ENCODE measurements at places on chromosomes 12 and 14.

- DNase-seq: no peak
Measured at GRCh38 chr14:103943673-103944072, 1.3 kb upstream of the RD3L start.

DNA sequence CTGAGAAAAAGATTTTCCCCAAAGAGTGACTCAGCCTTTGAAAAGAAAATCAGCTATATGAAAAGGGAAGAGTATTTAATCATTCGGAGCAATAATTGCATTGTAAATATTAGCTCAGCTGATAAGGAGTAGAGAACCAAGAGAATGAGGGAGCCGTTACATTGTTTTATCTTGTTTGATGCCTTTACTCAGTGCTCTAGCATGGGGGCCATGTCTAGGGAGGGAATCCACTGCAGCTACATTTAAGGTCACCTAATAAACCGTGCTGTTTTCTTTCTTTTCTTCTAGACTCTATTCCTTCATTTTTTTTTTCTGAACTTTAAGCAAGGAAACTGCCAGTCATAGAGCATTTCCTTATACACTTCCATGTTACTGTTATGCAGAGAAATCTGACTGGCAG, 447.0 kb downstream of the DIO2 start:
- no peak for DNase-seq

DNA sequence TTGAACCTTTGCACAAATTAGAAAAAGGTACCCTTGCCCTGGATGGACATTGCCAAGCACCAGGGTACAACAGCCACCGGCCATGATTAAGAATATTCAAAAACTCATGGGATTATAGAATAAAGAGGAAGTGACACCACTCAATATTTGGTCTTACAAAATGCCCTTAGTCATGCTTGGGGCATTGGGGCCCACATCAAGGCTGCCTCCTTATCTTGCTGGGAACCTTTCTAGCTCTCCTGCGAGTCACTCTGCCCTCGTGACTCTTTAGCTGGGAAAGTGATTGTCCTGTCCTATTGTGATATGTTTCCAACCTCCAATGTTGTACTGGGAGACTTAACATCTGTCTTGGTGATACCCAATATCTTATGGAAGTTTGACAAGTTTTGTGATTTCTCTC, 57.8 kb downstream of the GTF2A1 start:
- no peak for DNase-seq

- DNase-seq: peak; percentile 20
Measured at GRCh38 chr14:92456215-92457015, 57.2 kb upstream of the RIN3 start.

GRCh38 chr14:91142214-91142668, 28.4 kb downstream of the DGLUCY start:
- DNase-seq: peak; percentile 45

GRCh38 chr14:61537563-61538463, 157.5 kb upstream of the HIF1A start:
- DNase-seq: peak; percentile 79
